Ammon's horn (tissue), 1 donor: ENCODE measurements at places on chromosomes 2 and 18.

DNA sequence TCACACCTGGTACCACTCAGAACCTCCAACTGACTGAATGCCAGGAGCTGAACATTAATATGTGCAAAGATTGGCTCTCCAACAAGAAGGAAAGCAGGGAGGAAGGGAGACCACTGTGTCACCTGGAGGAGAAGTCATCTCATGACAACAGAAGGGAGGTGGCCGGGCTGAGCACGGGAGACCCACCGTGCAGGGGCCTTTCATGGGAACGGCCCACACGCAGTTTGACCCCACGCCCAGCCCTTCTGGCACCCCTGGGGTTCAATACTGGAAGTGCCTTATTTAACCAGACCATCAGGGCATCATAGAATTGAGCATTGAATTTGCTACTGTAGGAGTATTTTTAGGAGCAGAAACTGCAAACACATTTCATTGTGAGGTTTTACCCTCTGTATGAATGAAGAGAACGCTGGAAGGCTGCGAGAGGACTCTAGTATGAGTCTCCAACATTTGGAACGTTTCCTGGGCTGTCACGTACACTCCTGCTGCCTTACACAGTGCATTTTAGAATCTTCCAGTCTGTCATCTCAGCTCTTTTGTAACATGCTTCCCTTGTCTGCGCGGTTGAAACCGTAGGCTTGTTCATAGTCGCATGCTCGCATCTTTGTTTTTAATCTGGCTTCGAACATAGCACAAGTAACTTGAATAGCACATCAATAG, 132.1 kb downstream of the NFATC1 start:
- no peak for DNase-seq

DNA sequence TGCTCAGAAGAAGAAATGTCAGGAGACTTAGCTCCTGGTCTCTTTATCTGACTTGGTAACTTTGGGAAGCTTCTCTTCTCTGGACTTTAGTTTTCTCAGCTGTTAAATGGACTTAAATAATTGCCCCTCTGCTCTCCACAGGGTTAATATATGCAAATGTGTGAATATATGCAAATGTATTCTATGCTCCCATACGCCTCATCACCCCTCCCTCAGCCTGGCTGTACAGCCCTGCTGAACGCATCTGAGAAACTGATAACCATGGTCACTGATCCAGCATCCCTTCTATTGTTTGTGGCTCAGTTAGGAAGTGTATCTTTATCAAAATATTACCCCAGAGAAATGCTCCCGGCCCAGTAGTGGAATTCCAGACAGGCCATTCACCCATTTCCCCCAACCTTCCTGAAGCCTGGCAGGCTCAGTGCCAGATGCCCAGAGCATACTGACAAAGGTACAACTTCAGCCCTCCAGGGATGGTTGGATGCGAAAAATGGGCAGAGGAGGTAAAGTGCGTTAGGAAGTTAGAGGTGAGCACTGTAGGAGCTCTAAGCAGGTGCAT, 103.4 kb downstream of the DYSF start:
- no peak for DNase-seq

DNA sequence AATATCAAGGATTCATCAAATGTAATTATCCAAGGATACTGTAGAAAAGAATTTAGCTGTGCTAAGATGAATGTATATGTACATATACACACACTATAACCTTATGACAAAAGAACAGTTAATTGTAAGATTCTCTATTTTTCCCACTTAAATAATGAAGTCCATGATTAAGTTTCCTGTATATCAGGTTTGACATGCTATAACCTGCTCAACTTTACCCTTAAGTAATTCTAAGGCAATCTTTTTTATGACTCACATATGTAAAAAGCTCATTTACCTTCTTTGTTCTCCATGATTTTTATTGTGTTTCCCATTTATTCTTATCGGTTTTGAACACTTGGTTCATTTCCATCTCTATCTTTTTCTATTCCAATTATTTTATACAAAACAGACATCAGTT, 1213.1 kb upstream of the SLC39A10 start:
- DNase-seq, result no peak

DNA sequence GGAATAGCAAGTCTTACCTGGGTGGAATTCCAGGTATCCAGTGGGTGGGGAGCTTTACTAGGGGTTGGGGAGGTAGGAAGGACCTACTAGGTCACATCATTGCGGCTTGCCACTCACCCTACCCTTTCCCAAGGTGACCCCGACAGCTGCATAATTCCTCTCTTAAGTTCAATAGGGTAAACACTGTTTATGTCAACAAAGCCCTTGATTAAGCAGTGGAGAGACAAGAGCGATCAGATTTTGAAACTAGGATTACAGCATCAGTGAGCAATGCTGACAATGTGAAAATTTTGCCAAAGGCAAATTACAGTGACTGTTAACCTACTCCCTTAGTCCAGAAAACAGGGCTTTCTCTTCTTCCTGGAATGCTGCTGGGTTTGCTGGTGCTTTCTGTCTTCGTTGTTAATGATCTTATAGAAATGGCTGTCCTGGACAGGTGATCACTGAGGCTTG, 14.5 kb downstream of the SLC19A3 start:
- DNase-seq, result no peak

DNA sequence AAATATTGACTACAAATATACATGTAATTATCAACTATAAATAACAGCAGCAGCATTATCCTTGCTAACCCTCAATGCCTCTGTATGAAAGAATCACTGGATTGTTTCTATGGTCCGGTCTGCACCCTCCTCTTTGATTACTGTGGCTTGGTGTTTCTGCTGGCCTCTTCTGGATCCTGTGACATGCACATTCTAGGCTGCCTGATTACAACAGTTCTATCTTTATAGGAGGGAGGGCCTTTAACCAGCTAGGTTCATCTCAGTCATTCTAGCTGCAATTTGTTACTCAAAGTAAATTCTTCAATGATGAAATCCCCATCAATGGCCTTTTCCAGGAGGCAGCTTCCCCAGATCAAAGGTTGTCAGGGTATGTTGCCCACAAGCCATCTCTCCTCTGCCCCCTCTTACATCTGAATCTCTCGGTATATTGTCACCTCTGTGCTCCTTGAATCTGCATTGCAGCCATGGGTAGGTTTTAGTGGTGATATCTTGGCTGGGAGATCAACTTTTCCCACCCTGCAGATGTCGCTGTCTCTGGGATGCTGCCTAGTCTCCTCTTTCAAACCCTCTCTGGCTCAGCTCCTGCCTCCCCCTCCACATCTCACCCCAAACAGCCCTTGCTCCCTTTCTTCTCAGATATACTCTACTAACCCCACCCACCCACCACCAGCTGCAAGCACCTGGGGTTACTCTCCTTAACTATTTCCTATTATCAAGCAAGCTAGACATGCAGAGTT, 106.2 kb upstream of the BZW1 start:
- DNase-seq, result peak; percentile 63

- DNase-seq, result peak; percentile 9
Observed at GRCh38 chr2:171999161-171999560, 592 bp upstream of the METAP1D start.

GRCh38 chr2:28370354-28370753, 22.3 kb upstream of the FOSL2 start:
- DNase-seq, result no peak

DNA sequence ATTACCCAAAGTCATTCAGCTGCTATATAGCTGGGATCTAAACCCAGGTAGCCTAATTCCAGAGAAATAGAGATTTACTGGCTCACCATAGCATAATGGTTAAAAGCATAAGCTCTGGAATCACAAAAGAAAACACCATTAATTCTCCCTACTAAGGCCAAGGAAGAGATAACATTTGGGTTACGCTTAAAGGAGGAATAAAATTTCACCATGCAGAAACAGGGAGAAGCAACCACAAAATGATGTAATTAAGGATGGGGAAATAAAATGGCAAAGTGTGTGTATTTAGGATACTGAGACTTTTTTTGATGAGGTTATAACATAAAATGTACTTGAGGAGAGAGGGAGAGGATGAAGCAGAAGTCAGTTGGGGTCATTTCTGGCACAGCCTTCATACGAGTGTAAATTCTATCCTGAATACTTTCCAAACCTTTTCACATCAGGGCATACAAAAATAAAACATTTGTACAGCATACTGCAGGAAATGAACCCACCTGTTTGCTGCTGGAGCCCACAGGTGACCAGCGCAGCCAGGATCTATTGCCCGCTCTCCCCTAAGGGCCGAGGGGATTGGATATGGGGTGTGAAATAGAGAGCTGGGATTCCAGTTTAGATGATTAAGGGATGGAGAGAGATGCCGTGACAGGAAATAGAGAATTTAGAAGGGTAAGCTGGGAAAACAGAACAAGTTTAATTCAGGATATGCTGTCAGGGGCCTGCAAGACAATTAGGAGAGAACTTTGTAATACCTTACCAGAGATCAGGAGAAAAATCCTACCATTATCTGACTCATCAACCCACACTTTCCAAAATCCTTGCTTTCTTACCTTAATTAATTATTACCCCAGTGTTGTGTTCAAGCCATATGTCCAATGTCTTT, 43.8 kb upstream of the SERTAD2 start:
- DNase-seq, result no peak

DNA sequence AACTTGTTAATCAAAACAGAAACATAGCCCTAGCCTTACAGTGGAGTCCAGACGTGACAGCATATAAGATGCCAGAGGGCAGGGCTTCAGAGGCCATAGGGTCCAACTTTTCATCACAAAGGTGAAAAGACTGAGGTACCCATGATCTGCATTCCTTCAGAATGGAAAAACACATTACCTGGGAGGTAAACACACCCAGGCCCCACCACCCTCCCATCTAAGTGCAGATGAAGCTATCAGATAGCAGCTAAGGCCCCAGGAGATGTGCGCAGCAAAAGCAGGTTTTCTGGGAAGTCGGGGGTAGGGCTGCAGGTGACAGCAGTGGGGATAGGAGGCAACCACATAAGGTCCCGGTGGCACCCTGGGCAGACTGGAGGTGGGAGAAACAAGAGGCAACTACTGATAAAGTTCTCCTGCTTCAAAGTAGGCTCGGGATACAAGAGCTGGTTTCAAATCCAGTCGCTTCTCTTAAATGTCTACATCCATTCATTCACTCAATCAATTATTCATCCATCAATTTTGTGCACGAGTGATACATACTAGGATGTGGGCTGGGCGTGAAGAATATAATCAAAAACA, 75.1 kb upstream of the TMEM247 start:
- DNase-seq, result no peak

GRCh38 chr2:19987936-19988335, 2.0 kb downstream of the WDR35 start:
- peak; percentile 48 for DNase-seq

DNA sequence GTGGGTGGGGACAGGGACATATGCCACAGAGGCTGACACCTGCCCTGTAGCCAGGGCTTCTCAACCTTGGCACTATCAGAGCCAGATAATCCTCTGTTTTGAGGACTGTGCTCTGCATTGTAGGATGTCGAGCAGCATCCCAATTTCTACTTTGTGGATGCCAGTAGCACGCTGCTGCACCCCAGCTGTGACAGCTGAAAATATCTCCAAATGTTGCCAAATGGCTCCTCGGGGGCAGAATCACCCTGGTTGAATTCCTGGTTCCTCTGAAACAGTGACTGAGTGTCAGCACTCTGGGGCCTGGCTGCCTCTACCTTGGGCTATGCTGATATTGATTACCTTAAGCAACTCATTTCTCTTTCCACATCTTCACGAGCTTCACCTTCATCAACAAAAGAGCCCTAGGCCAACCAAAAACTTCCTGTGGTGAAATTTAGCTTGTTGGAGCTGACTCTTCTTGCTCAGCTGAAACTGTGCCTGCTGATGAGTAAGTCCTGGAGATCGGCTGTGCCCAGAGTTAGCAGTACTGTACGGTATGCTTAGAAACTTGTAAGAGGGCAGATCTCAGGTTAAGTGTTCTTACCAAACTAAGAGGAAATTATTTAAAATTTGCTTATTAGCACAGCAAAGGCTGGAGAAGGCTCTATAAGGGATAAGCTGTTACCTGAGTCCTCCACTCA, 138.1 kb downstream of the SEPTIN10 start:
- peak; percentile 28 for DNase-seq

GRCh38 chr2:39625927-39626270, 39.8 kb upstream of the TMEM178A start:
- no peak for DNase-seq
